Right atrium auricular region (tissue), 2 donors: ENCODE measurements at places on chromosomes 3 and 15. TPM values are rescaled to one million over a fixed set of nuclear protein-coding genes. Genes with fewer than 3 reads are reported as not detected.
A peak's percentile ranks its signal among the peaks of the same experiment; 100 is the strongest.

The SV2B gene
- 0.24 TPM for total RNA-seq

The WDR6 gene
- total RNA-seq = 51.2 TPM

The CHST2 gene
- 4.8 TPM for total RNA-seq

The MUSTN1 gene
- 45.0 TPM for total RNA-seq

The HTR3E gene
- not detected for total RNA-seq

The CHRNA3 gene
- 1.7 TPM for total RNA-seq

The GMNC gene
- total RNA-seq = 0.15 TPM

The FSTL1 gene
- total RNA-seq = 380 TPM

The RPL14 gene
- total RNA-seq = 182 TPM

The SETD5 gene
- 36.9 TPM for total RNA-seq

The DPP8 gene
- 22.2 TPM for total RNA-seq

The SPRED1 gene
- 9.4 TPM for total RNA-seq

- no peak for DNase-seq
Measured at GRCh38 chr3:84755860-84756259, 202.9 kb upstream of the CADM2 start.

DNA sequence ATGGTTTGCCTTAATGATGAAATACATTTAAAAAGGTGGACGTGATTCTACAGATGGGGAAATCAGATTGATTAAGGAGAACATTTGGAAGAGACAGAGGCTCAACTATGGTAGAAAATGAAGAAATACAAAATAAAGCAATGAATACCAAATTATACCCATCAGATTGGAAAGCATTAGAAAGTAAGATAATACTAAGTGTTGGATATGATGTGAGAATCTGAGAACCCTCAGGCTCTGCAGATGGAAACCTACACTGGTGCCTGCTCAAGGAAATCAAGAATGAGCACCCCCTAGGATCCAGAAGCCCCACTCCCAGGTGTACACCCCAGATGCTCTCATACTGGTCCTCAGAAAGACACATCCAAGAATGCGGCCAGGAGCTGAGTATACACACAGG is 4.6 kb downstream of the FAM174B start:
- DNase-seq = no peak

GRCh38 chr15:63599401-63600000 is 2.3 kb downstream of the FBXL22 start:
- no peak for DNase-seq

DNA sequence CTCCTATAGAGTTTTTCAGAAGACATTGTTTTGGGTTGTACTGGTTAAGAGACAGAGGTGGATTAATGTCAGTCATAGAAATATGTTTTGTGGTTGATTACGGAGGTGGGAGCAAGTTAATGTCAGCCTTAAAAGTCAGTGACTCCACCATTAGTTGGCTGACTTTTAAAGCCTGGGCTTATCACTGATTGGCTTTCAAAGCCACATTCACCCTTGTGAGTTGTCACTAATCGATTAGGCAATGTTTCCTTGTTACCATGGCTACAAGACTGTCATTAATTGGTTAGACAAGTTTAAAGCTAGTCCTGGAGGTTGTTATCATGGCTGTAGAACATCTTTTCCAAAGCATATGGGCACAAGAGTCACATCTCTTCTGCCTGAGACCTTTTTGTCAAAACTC is 73.0 kb downstream of the NEO1 start:
- no peak for DNase-seq

- DNase-seq = no peak
Measured at GRCh38 chr3:24012589-24013269, 67.6 kb downstream of the NR1D2 start.

DNA sequence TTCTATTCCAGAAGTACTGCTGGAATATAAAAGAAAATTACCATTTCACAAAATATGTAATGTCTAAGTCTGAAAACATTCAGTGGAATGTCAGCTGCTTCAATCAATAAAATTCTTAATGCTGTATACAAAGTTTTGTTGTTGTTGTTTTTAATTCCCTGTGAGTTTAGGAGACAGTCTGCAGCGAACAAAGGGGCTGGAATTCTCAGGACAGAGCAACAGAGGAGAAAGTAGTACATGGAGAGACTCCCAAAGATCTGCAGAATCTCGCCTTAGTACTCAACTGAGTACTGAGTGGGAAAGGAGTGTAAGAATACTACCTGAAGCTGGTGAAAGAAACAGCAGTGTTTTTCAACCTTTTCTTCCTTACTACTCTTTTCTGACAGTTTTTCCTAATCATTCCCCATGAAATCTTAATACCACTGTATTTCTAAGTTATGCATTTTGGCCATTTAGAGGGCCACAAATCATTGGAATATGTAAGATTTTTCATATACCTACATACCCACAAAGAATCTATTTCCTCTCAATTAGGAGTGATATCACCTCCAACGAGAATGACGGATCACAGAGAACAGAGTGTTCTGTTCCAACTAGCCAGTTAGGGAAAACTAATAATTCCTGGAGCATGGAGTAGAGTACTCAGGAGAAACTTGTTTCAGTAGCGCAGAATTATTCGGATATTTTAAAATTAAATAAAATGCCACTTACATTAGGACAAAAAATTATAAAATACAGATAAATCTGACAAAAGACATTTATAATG is 16.0 kb downstream of the ANKRD28 start:
- no peak for DNase-seq

GRCh38 chr3:69426291-69426966 is 40.5 kb upstream of the FRMD4B start:
- DNase-seq = no peak

GRCh38 chr15:55267401-55268175 is 22.0 kb downstream of the RAB27A start:
- DNase-seq = no peak

GRCh38 chr3:5840056-5840455 is 652.5 kb downstream of the EDEM1 start:
- DNase-seq = no peak

DNA sequence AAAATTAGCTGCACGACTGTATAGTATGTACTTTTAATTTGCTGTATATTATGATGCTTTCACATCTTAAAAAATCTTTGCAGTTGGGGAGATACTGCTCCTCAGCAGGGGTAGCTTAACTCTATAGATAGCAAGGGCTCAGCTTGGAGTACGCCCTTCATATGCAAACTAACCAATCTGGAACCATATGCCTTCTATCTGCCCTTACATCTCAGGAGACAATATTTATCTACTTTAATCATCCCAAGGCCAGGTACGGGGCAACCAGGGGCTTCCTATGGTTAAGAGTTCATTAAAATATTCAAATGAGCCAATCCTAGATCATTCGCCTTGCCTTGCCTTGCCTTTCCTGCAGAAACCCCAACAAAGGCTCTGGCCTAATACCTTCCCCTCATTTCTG is 204.1 kb upstream of the ZBTB20 start:
- DNase-seq = no peak

DNA sequence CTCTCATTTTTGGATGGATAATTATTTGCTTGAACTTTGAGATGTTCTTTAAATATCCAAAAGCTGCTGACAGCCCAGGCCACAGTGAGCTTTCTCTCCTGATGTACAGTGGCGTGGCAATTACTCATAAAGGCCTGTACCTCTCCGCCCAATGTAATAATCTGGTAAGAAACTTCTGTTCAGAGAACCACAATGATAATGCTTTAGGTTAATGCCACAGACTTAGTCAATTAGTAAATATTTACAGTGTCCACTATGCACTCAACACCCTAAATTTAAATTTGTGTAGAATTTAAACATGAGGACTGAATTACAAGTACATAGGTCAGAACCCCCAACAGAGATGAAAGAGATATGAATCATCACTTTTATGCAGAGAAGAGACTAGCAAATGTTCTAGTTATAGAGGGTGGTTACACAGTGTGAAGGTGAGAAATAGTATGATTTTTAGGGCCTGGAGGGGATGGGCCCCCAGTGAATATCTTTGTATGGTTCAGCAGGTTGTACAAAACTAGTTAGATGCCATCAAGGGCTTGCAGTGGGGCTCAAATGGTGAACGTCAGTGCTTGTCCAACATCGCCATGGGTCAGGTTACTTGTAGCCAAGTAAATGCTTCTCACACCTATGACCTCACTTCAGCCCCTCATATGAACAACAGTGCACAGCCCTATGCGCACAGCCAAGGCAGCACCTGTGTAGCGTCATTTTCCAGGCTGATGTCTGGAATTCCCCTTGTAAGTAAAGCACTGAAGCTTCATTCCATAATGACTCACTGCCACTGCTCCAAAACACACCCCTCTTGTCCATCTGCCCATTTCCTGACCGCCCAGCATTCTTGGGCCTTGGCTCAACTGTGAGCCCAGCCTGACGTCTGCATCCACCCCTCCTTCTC is 13.3 kb downstream of the ABHD2 start:
- DNase-seq = peak; percentile 91

DNA sequence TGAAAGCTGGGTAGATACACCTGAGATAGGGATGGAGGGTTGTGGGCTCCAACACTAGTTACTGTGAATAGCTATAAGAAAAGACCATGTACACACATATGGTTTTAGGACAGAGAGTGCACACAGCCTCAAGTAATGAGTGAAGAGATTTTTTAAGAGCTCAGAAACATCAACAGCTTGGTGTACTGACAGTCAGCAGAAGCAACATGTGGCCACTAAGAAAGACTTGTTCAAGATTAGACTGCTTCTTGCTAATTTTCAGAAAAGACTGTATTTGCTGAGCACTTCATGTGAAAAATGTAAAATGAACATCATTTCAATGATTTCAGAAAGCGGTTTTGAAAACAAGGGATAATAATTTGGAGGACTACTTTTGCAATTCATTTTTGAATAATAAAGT is 10.3 kb downstream of the ANKRD28 start:
- DNase-seq = no peak

DNA sequence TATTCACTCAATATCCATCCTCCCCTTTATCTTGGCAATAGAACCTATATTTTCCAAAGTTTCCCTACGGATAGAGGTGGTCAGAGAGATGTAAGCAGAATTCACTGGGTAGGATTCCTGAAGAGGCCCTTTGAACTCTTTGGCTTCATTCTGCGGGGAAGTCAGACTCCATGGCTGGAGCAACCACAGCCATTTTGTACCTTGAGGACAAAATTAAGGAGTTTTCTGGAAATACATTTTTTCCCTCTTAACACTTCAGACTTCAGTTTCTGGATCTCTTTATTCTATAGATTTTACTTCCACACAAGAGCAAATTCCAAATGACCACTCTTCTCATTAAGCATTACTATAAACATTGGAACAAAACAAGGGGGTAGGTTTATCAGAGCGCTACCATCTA is 43.3 kb downstream of the ADAMTS9 start:
- DNase-seq = no peak

GRCh38 chr3:177144922-177145321 is 52.4 kb downstream of the TBL1XR1 start:
- DNase-seq = no peak
